ENCODE measurements at places on chromosomes 11 and 22.

DNA sequence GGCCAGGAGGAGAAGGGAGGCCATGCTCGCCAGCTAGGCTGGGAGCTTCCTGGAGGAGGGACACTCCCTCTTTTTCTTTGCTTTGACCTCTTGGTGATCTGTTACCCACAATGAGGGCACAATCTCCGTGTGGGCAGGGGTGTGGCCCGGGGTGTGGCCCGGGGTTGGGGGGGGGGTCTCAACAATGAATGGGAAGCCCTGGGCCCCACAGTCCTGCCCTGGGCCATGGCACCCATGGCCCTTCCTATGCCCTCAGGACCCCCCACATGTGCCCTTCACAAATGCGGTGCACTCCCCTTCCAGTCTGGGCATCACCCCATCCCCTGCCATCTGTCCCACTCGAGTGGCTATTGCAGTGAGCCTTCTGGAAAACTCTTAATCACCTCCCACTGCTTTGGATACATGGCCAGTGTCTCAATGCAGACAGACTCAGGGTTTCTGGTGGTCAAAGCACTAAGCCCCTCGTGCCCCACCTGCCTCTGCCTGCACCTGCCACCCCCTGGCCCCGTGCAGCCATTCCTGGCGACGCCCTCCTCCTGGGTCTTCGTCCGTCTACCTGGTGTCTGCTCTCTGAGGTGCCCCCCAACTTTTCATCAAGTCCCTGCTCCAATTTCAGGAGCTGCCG, 611.3 kb downstream of the TBC1D22A start:
- no peaks in the 10 kb centered on the region for H3K4me1 ChIP-seq
- no peak overlapping the region for H3K4me3 ChIP-seq
- no peak for DNase-seq
- H3K27me3 ChIP-seq, result no peaks in the 10 kb centered on the region

DNA sequence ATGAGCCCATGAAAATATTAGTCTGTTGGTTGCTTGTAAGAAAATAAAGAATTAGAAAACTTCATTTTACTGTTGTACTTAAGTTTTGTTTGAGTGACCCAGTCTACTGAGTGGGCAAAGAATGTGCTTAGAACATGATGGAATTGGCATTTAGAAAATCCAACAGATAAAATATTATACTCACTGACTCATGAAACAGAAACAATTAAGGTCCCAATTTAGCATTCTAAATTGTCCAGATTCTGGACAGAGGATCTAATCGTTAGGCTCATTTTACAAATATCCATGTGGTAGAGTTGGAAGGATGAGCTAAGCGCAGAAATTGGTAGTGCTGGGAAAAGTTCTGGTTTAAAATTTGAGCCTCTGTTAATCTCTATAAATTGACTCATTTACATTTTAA, 45.4 kb downstream of the METTL15 start:
- H3K36me3 ChIP-seq, result peaks cover 13% of the 10 kb centered on the region
- H3K4me3 ChIP-seq, result no peak overlapping the region
- H3K27me3 ChIP-seq, result no peaks in the 10 kb centered on the region
- H3K4me1 ChIP-seq, result no peaks in the 10 kb centered on the region
- no peak overlapping the region for H3K27ac ChIP-seq

- H3K4me1 ChIP-seq, result peaks cover 2% of the 10 kb centered on the region
- H3K27ac ChIP-seq, result no peak overlapping the region
- H3K27me3 ChIP-seq, result peaks cover 43% of the 10 kb centered on the region
Observed at GRCh38 chr11:66014804-66015453, 3.1 kb downstream of the CST6 start.

- no peak overlapping the region for H3K4me3 ChIP-seq
- H3K4me1 ChIP-seq, result peaks cover 5% of the 10 kb centered on the region
- DNase-seq, result no peak
Observed at GRCh38 chr11:133896028-133896427, 50.7 kb upstream of the SPATA19 start.

DNA sequence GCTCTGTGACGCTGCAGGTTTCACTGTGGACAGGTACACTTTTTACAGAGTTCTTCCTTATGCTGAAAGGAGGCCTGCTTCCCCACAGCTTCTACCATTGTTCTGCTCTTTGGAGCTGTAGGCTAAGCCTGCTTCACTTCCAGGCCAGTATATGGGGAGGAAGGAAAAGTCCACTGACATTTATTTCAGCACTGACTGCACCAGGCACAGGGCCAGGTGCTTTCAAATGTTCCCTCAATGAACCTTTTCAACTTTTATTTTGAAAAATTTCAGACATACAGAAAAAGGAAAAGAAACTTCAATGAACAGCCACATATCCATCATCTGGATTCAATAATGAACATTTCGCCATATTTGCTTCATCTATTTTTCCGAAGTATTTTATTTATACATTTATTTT, 22.0 kb downstream of the POU2F3 start:
- no peaks in the 10 kb centered on the region for H3K36me3 ChIP-seq
- DNase-seq, result no peak
- H3K4me3 ChIP-seq, result no peak overlapping the region
- no peaks in the 10 kb centered on the region for H3K4me1 ChIP-seq
- peaks cover 68% of the 10 kb centered on the region for H3K27me3 ChIP-seq
- H3K27ac ChIP-seq, result no peak overlapping the region

- no peaks in the 10 kb centered on the region for H3K27me3 ChIP-seq
- no peaks in the 10 kb centered on the region for H3K36me3 ChIP-seq
- no peak overlapping the region for H3K27ac ChIP-seq
- no peak overlapping the region for H3K4me3 ChIP-seq
Observed at GRCh38 chr11:37712251-37712650, 1114.2 kb upstream of the RAG2 start.

DNA sequence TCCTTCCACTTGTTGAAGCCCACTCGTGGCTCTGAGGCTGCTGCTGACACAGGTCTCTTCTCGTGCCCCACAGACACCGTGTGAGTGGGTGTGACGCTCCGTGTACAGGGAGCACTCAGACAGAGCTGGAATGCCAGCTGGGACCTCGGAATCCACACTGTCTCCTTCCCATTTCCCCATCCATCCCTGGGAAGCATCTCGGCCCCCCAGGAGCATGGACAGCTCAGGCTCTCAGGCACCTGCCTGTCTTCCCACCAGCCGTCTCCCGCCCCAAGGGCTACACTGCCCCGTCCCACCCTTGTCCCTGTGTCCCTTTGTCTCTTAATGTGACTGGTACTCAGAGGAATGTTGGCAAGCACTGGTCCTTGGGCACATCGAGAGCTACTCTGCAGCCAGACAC, 63.8 kb downstream of the ARHGAP8 start:
- no peaks in the 10 kb centered on the region for H3K36me3 ChIP-seq
- H3K4me3 ChIP-seq, result no peak overlapping the region
- peak; percentile 17 for DNase-seq
- no peaks in the 10 kb centered on the region for H3K4me1 ChIP-seq

DNA sequence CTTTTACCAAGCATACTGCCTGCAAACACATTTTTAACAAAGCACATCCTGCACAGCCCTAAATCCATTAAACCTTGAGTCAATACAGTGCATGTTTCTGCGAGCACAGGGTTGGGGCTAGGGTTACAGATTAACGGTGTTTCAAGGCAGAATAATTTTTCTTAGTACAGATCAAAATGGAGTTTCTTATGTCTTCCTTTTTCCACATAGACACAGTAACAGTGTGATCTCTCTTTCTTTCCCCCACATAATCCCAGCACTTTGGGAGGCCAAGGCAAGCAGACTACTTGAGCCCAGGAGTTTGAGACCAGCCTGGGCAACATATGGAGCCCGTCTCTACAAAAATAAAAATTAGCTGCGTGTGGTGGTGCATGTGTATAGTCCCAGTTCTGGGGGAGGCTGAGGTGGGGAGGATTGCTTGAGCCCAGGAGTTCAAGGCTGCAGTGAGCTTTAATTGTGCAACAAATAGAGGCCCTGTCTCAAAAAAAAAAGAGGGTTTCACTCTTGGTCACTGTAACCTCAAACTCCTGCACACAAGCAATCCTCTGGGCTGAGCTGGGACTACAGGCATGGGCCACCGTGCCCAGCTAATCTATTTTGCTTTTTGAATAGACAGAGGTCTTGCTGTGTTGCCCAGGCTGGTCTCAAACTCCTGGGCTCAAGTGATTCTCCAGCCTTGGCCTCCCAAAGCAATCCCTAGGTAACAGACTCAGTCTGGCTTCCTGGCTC, 19.7 kb upstream of the SLC3A2 start:
- peak overlapping the region; percentile 81 for H3K27ac ChIP-seq
- H3K4me3 ChIP-seq, result no peak overlapping the region
- H3K4me1 ChIP-seq, result peaks cover 65% of the 10 kb centered on the region
- H3K27me3 ChIP-seq, result peaks cover 1% of the 10 kb centered on the region
- DNase-seq, result no peak
- peaks cover 8% of the 10 kb centered on the region for H3K36me3 ChIP-seq

DNA sequence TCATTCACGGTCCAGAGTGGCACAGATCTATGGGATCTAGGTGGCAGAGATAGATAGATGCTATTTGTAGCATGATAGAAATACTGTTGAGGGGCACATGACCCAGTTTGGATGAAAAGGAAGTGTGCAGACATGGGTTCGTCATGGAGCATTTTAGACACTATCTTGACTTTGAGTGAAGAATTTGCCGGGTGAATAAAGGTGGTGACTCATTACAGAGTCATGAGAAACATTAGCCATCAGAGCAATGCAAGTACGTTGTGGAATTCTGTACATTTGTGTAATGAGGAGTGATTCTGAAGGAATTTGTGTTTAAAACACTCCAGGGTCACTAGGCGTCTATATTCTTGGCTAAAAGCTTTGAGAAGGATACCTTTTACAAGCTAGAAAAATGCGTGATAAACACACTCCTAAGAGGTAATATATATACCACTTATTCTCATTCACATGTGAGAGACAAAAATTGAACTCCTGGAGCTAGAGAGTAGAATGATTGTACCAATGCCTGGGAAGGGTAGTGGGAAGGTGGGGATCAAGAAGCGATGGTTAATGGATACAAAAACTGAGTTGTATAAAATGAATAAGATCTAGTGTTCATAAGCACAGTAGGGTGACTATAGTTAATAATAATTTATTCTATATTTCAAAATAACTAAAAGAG, 593.7 kb upstream of the LUZP2 start:
- no peak overlapping the region for H3K4me3 ChIP-seq
- H3K36me3 ChIP-seq, result no peaks in the 10 kb centered on the region
- no peaks in the 10 kb centered on the region for H3K27me3 ChIP-seq
- DNase-seq, result no peak

DNA sequence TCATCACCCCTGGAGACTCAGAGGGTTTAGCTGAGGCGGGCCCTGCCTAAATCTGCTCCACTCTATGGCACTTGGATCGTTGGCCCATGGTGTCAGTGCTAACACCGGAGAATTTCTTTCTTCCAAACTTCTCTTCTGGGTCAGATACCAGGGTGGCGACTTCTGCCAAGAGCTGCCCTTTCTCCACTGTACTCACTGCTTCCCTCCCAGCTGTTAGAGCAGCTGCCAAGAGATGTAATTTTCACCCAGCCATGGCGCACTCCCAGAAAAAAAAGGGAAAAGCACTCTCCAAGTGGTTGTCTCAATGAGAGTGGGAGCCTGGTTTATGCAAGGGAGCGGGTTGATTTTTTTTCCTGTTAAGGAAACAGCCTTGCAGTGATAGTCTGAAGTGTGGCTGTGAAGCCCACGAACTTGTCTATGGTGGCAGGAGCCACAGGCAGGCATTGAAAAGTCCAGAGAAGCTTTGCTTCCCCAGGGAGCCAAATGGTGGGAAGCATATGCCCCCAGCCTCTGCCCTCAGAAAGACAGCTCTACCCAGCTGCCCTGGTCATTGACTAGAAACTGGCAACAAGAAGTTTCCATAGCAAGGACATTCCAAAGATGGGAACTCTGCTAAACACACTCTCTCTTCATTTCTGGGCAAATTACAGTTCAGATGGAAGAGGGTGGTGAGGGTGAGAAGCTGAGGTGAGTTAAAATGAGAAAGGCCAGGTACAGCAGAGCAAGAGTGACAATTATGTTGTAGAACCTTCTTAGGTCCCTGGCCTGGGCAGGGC, 10.7 kb downstream of the PCSK7 start:
- peaks cover 84% of the 10 kb centered on the region for H3K36me3 ChIP-seq
- H3K4me1 ChIP-seq, result peaks cover 3% of the 10 kb centered on the region
- no peak overlapping the region for H3K27ac ChIP-seq
- H3K4me3 ChIP-seq, result no peak overlapping the region

- no peaks in the 10 kb centered on the region for H3K36me3 ChIP-seq
- no peak overlapping the region for H3K4me3 ChIP-seq
- no peak overlapping the region for H3K27ac ChIP-seq
Observed at GRCh38 chr11:34601085-34601444, 19.8 kb upstream of the EHF start.

DNA sequence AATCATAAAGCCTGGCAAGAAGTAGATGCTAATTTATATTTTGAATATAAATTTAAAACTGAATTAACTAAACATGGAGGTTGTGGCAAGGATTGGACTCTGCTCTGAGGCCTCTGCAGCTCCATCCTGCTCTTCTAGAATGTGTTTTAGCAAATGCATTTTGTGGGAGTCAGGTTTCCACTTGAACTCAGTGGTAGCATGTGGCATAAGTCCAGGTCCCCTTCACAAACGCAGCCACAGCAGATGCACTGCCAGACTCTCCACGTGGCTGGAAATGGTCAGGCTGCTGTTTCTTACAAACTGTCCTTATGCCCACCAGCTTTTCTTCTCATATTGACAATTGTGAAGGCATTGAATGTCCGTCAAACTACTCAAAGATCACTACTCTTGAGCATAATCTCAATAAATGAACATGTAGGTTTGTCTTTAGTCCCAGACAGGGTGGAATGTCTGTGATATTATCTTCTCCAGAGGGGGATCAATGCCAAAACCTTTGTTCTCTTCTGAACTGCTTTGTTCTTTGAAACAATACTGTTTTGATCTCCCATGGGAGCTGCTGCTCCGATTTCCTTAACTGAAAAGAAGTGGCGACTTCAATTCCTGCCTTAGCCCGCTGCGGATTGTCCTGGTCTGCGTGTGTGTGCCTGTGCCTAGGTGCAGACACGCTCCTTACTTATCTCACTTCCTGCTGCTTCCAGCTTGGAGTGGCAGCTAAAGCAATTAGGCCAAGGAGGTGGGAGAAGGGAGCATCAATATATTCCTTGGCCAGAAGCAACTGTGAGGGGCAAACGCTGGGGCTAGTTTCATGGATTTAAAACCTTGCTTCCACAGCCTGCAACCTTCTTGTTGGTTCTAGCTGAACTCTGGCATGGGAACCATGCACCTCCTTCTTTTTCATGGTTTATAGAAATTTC, 24.2 kb downstream of the EIF4G2 start:
- H3K36me3 ChIP-seq, result no peaks in the 10 kb centered on the region
- no peaks in the 10 kb centered on the region for H3K4me1 ChIP-seq
- H3K27ac ChIP-seq, result no peak overlapping the region
- H3K4me3 ChIP-seq, result no peak overlapping the region

DNA sequence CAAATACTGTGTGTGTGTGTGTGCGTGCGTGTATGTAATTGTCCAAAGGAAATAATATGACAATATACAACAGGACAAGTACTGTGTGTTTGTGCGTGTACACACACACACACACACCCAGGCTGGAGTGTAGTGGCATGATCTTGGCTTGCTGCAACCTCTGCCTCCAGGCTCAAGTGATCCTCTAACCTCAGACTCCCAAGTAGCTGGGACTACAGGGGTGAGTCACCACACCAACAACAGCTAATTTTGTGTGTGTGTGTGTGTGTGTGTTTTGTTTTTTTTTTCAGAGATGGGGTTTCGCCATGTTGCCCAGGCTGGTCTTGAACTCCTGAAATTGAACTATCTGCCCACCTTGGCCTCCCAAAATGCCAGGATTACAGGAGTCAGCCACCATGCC, 61.5 kb downstream of the NUP98 start:
- H3K27ac ChIP-seq, result no peak overlapping the region
- no peak for DNase-seq
- H3K4me3 ChIP-seq, result no peak overlapping the region
- peaks cover 12% of the 10 kb centered on the region for H3K4me1 ChIP-seq

- no peaks in the 10 kb centered on the region for H3K36me3 ChIP-seq
- no peak overlapping the region for H3K4me3 ChIP-seq
- H3K4me1 ChIP-seq, result no peaks in the 10 kb centered on the region
- DNase-seq, result peak; percentile 10
Observed at GRCh38 chr11:68677432-68677831, 6.9 kb upstream of the GAL start.

Data from activated naive CD4-positive, alpha-beta T cell treated with anti-CD3 and anti-CD28 coated beads, Interleukin-2, amount 10 ng/mL, durations not matched to agents 7 days and 5 days (primary cell).